Esophagus squamous epithelium (tissue), 5 donors: ENCODE measurements at places on chromosomes 4 and X.

GRCh38 chr4:2672700-2673099 is 83.4 kb downstream of the TNIP2 start:
- DNase-seq: no peak

GRCh38 chrX:24243188-24243587 is 70.7 kb downstream of the SUPT20HL2 start:
- DNase-seq: no peak

DNA sequence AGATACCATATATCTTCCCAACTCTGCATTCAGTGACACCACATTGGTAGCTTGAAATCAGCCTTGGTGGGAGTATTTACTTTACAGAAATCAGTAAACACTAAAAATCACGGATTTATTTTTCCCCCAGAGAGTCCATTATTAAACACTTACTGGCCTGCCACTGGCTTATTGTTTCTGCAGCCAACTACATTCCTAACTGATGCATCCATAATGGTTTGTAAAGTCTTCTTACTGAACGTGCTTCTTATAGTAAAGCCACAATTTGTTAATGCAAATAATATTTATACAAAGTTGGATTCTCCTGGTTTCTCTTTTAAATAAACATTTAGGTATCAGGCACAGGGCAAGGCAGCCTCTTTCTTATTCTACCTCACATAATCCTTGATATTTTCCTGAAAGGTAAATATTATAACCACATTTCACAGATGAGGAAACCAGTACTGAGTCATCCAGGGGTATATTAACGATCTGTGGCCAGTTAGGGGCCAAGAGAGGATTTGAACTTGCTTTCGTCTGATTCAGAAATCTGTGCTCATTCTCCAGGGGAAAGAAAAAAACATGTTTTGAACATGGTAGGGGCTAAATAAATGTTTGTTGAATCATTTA is 136.5 kb downstream of the RAB28 start:
- DNase-seq: no peak

DNA sequence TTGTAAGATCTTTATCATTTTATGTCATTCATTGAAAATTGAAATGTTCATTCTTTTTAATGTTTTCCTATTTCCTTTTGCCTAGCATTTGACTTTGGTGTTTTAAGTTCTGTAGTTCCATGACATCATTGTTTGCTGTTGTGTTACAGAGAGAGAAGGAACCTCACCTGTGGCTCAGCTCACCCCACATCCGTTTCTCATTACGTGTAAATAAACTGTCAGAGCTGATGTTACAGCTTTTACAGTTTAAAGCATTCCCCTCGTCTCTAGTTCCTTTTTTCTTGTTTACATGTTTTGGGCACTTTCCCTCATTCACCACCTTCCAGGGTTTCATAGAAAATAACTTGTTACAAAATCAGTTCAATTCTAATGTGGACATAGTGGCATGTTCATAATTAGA is 137.2 kb downstream of the FNIP2 start:
- DNase-seq: no peak

DNA sequence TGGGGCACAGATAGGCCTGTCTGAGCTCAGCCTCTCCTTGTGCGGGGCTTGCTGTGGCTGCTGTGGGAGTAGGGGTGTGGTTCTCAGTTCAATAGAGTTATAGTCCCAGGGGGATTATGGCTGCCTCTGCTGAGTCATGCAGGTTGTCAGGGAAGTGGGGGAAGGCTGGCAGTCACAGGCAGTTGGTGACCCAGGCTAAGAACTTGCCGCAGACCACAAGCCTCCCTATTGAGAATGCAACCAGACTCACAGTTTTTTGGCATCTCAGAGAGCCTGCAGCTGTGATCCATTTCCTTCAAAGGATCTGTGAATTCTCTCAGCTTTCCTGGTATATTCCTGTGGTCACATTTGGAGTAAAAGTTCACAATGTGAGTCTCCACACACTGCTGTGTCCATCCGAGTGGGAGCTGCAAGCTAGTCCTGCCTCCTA is 364.9 kb downstream of the ZNF674 start:
- no peak for DNase-seq

DNA sequence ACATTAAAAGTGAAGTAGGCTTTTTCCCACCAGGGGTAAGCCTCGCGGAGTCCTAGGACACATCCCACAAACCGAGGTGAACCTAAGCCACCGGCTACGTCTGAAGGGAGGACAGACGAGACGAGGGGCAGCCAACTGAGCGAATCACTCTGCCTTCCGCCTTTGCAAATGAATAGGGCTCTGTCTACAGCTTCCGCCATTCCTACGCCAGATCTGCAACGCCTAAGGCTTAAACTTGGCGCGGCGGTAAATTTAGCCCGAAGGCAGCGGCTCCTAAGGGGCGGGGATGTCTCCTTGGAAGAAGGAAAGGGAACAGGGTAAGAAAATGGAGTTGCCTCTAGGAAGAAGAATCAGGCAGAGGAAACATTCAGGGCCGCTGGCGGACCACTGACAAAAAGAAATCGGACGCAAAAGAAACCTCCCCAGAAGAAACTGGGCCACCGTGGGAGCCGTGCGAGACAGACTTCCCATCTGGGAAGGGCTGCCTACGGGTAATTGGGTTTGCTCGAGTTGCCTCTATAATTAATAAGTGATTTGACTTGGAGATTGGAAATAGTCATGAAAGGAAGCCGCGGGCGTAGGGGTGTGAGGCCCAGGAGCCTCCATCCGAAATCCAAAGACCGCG is 90.5 kb downstream of the BCOR start:
- no peak for DNase-seq
